ENCODE measurements at places on chromosomes 12 and 14. TPM values are rescaled to one million over a fixed set of nuclear protein-coding genes. Genes with fewer than 3 reads are reported as not detected.

KRT80 gene
- total RNA-seq, result 27.4 TPM

SLC6A13 gene
- 0.72 TPM for total RNA-seq

MYO1A gene
- 0.42 TPM for total RNA-seq

NID2 gene
- total RNA-seq, result not detected

GSG1 gene
- not detected for total RNA-seq

- DNase-seq, result no peak
Observed at GRCh38 chr12:11731042-11731357, 81.5 kb downstream of the ETV6 start.

GRCh38 chr12:79451978-79452377 lies 238.8 kb downstream of the PAWR start:
- DNase-seq, result peak; percentile 94

- DNase-seq, result no peak
Observed at GRCh38 chr14:76780875-76781647, 19.8 kb downstream of the VASH1 start.

DNA sequence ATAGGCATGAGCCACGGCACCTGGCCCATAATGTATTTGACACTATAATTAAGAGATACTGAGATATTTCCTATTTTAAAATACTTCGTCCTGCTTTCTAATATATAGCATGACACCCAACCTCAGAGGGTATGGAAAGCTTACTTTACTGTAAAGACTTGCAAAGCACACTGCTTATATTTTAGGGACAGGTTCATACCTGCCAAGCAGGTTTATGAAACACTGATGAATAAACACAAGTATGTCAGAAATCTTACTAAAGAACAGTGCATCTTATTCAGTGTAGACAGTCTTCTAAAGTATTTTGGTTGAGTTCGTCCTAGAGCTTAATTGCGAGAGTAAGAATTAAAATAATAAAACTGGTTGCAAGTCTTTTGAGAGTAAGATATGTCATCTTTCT lies 65.4 kb downstream of the PPFIBP1 start:
- DNase-seq, result no peak
